ENCODE measurements at places on chromosomes 11 and 22. TPM values are rescaled to one million over a fixed set of nuclear protein-coding genes. Genes with fewer than 3 reads are reported as not detected.

Gene MGAT3
- 3.9 TPM for total RNA-seq

Gene MMP8
- total RNA-seq, result not detected

Gene GGTLC3
- total RNA-seq, result not detected

Gene P2RY2
- total RNA-seq, result 0.67 TPM

Gene MRGPRX3
- total RNA-seq, result 0.31 TPM

Gene KRTAP5-9
- not detected for total RNA-seq

Gene C11orf42
- not detected for total RNA-seq

Gene C11orf91
- not detected for total RNA-seq

Gene DESI1
- 77.7 TPM for total RNA-seq

Gene FBXO3
- 38.8 TPM for total RNA-seq

Gene CENPM
- total RNA-seq, result 3.4 TPM

Gene GPR152
- total RNA-seq, result not detected

Data from gastroesophageal sphincter (tissue), 4 donors.